ENCODE measurements at places on chromosomes 6 and 20.

GRCh38 chr6:163679753-163680152 is 265.2 kb downstream of the QKI start:
- DNase-seq = no peak

DNA sequence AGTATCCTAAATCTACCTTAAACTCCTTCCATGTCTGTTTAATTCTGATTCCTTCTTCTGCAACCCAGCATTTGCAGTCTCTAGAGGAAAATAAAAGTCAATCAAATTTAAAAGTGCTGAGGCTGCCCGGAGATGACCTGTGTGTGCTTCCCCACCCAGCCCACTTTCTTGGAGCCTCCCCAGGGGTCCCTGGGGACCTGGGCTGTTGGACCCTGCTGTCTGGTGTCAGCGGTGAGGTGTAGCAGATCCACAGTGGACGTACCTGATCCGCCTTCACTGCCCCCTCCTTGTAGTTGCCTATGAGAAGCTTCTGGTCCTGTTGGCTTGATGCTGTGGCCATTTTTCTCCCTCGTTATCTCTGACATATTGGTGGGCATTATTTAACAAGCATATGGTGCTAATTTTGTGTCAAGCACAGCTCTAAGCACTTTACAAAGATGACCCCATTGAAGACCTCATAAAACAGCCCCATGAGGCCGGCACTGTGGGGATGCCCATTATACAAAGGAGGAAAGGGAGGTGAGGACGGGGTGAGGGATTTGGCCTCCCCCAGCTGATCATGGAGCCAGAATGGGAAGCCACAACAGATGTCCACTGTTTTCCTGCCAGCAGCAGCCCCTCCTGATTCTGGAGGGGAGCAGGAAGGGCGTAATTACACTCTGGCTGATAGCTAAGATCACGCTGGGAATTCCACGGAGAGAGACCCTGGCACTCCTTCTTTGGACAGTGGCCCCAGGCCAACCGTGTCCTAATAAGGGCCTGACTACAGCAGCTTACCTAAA is 628.2 kb downstream of the CDH26 start:
- no peak for DNase-seq

GRCh38 chr20:50655311-50655880 is 35.9 kb downstream of the RIPOR3 start:
- no peak for DNase-seq

DNA sequence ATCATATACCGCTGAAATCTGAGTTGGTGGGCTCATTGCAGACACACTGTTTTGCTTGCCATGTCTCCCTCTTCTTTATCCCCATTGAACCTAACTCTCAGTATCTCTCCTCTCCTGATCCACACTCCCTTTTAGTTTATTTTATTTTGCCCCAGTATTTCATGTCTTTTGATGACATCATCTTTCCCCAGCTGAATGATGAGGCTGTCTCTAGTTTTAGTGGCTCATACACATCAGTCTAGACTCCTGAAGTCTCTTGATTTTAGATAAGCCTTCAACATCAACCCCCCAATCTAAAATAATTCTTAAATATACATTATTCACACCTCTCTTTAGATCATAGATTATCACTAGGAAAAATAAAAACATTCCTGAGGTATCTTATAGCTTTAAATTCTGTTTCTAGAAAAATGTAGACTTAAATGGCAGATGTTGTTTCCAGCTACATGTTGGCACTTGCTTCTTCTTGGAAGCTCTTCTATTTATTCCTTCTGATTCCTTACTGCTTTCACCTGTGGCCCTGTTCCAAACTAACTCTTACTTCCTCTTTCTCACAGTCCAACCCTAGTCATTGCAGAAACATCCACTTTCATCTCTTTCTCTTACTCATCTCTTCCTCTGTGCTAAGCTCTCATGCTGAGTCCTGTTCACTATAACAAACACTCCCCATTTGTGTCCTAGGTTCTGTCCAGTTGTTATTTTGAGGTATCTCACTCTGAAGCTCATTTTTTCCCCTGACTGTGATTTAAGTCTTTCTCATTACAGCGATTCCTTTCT is 191.9 kb upstream of the SLC35B3 start:
- peak; percentile 18 for DNase-seq

DNA sequence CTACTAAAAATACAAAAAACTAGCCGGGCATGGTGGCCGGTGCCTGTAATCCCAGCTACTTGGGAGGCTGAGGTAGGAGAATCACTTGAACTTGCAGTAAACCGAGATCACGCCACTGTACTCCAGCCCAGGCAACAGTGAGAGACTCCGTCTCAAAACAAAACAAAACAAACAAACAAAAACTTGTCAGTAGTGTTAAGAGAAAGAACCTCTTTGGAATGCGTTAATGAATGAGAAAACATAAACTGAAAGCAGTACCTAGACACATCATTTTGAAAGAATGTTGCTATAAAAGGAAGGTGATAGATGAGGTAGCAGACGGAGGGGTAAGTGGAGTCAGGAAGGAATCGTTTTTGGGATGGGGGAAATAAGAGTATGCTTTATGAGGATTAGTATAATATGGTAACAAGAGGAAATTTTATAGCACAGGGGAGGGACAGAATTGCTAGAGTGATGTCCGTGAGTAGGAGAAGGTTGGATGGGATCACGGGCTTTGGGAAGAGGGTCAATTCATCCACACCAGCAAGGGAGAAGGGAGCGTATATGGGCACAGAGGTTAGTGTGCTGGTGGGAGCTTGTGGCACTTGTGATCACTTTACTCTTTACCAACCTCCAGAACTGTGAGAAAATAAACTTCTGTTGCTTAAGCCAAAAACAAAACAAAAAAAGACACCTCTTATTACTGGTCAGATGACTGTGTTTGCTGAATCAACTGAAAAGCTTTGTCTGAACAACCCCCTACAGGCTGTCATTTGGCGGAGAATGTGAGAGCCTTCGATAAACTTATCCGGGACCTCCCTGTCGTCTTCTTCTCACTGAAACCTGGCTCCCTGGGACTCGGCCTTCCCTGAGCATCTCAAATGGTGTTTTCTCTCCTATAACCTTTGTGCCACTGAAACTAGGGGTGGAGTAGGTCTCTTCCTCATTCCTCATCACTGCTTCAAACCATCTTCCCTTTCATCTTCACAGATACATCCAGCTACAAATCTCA is 48.9 kb upstream of the TFAP2A start:
- peak; percentile 45 for DNase-seq

DNA sequence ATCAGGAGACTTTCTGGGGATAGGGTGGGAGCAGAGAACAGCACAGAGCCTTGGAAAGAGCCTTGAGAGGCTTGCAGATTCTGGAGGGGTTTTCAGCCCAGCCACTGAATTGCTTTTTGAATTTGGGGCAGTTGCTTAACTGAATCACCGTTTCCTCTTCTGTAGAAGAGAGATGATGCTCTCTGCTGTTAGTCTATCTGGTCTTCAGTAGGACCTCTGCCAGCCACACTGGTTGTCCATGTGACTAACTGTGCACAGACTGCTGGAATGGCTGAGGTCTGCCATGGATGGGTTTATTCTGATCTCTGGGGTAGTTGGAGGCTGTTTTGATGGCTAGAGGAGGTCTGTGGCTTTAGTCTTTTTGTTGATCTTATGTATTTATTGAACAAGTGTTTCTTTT is 21.4 kb upstream of the PRDM1 start:
- DNase-seq = no peak

GRCh38 chr20:52801628-52802006 is 170.5 kb upstream of the TSHZ2 start:
- DNase-seq = no peak

DNA sequence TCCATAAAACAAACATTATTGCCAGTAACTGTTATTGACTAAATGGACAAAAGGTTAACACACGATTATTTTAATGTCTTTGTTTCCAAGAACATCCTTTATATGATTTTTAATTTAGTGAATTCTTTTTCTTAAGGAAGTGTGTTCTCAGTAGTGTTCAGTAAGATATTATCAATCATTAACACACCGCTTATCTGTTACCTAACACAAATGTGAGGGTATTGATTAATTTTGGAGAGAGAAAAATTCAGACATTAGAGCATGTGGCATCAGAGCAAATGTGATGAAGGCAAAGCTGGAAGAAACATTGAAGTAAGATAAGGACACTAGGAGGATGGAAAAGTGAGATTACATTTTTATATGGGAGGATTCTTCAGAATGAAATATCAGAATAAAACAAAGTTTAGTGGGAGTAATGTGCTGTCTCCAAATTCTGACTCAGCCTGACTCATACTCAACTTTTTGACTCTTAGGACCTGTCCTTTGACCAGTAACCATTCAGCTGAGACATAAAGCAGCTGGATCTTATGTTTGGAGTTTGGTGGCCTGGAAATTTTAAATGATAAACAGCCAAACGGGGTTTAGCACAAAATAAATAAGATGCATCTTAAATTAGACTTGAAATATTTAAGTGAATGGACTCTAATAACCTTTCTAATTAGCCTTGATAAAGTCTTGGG is 348.6 kb downstream of the CD109 start:
- peak; percentile 9 for DNase-seq

- no peak for DNase-seq
Observed at GRCh38 chr6:102742754-102743356, 1349.3 kb downstream of the GRIK2 start.

GRCh38 chr20:63767456-63767855 is 27.9 kb downstream of the SLC2A4RG start:
- DNase-seq = no peak

GRCh38 chr20:38759106-38759505 is 10.8 kb downstream of the ACTR5 start:
- no peak for DNase-seq

DNA sequence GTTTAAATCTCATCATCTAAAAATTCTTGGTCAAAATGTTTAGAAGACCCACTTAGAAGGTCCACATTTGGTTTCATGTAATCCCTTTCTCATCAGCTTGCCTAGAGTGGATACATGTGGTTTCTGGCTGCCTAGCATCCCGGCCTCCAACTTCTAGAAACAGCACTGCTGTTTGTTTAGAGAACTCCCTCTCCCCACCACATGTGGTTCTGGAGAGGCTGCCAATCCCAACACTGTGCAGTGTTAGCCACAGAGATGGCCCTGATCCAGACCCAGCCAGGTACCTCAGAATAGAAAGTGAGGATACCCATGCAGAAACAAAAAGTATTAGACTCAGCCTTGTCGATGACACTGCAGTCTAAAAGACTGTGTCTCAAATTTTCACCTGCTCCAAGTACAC is 241.8 kb downstream of the BCKDHB start:
- no peak for DNase-seq

- DNase-seq = no peak
Observed at GRCh38 chr6:125165256-125165655, 11.7 kb downstream of the TPD52L1 start.

- no peak for DNase-seq
Observed at GRCh38 chr6:159913375-159913774, 22.6 kb downstream of the MAS1 start.

DNA sequence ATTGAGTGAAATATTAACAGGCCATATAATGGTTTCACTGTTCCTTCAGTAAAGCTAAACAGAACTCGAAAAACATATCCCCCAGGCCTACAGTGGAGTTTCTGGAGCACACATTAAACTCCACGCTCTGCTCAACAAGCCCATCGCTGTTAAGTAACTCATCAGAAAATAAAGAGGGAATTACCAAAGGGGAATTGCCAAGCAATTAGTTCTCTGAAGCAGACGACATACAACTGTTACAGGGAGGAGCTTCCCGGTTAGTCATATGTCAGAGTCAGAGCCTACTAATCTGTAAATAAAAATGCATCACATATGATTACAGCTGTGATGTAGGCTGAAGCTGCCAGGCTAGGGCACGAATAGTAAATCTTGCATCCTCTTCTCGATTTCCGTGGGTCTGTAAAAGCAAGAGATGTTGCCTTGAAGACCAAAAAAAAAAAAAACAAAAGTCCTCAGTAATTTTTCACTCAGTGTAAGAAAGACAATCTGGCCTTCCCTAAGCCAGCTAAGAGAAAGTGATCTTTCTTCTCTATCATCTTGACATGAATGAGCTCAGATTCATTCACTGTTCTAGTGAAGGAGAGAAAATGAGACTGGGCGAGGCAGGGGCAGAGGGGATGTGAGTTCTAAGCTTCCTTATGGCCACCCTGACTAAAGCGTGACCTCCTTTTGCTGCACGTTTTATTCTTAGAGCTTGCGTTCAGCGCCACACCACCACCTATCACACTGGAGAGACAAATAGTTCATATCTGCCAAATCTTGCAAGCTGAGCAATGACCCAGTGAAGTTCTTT is 13.8 kb downstream of the ATXN1 start:
- DNase-seq = peak; percentile 67

DNA sequence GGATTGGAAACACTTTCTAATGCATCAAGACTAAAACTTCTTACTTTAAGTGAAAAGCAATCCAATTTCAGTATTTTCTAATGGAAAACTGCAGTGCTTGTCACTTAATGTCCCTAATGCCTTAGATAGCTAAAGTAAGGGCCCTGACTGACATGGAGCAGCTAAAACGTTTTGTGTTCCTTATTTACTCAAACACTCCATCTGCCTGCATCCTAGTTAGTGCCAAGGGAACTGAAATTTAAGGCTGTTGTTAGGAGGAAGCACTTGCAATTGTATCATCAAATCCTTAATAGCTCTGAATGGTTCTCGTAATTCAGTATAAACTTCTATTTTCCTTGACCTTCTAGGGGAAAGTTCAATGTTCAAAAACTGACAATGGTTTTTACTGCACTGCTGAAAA is 127.4 kb downstream of the GJA10 start:
- no peak for DNase-seq

DNA sequence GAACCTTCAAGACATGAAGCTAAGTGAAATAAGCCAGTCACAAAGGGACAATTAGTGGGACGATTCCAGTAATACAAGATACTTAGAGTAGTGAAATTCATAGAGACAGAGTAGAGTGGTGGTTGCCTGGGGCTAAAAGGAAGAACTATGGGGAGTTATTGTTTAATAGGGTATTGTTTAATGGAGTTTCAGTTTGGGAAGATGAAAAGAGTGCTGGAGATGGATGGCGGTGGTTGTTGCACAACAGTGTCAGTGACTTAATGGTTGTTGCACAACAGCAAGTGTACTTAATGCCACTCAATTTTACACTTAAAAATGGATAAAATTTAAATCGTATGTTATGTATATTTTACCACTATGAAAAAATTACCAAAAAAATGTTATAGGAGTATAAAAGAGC is 209.7 kb upstream of the TENT5A start:
- no peak for DNase-seq

- DNase-seq = no peak
Observed at GRCh38 chr6:97687916-97688315, 404.9 kb upstream of the MMS22L start.

Measured in Caki2 (cell line).